ENCODE measurements at places on chromosomes 2 and 18.

DNA sequence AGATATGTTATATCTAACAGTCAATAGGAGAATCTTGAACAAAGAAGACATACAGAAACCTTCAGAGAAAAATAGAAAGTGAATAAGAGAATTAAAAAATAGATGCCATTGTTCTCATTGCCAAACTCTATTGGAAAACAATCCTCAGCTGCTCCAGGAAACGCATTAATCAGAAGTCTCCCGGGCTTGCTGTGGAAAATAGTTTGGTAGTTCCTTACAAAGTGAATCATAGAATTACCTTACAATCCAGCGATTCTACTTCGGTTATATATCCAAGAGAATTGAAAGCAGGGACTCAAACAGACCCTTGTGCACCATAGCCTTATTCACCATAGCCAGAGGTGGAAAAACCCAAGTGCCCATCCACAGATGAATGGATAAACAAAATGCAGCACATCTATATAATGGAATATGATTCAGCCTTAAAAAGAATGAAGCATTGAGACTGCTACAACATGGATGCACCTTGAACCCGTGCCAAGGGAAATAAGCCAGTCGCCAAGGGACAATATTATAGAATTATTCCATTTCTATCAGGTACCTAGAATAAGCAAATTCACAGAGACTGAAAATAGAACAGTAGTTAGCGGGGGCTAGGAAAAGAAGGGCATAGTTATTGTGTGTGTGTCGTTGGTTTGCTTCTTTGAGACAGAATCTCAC, 21.9 kb upstream of the CHRNA1 start:
- DNase-seq = no peak

GRCh38 chr18:71832946-71833617, 711.1 kb downstream of the CBLN2 start:
- no peak for DNase-seq

DNA sequence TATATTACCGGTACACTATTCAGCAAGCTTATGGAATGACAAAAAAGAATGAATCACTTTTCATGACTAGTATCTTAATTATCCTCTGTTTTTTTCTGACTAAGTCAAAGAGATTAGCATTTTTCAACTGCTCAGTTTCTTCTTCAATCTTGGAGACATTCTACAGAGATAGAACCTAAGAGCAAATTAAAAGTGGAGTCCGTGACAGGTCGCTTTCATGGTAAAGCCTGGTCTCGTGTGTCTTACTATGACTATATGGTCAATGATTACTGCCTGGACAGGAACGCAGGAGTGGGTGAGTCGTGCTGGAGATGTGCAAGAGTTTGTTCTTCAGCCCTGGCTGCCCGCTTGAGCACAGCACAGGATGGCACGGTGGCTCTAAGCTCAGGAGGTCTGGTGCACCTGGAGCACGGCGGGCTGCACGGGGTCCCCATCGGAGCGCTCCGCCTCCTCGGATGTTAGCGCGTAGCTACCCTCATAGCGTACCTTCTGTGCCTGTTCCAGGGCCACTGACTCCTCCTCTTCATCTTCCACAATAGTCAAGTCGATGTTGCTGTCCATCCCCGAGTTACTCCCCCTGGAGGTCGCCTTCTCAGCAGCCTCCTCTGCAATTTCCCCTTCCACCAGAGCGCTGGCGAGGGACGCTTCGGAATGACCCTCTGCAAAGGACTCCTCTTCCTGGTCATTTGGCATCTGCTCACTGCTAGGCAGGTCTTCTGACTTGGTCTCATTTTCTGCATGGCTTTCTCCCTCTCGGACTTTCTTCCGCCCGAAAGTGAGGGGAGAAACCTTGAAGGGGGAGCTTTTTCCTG, 11.1 kb downstream of the CAVIN2 start:
- DNase-seq = no peak

DNA sequence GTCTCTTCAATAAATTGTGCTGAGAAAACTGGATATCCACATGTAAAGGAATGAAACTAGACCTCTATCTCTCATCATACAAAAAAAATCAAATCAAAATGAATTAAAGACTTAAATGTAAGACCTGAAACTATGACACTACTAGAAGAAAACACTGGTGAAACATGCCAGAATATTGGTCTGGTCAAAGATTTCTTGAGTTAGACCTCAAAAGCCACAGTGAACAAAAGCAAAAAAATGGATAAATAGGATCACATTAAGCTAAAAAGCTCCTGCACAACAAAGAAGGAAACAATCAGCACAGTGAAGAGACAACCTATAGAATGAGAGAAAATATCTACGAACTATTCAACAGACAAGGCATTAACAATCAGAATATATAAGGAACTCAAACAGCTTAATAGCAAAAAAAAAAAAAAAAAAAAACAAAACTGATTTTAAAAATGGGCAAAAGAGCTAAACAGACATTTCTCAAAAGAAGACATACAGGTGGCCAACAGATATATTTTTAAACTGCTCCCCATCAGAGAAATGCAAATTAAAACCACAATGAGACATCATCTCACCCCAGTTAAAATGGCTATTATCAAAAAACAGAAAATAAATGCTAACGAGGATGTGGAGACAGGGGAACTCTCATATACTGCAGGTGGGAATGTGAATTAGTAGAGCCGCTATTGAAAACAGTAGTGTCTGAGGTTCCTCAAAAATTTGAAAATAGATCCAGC, 66.3 kb downstream of the NCKAP1 start:
- no peak for DNase-seq

DNA sequence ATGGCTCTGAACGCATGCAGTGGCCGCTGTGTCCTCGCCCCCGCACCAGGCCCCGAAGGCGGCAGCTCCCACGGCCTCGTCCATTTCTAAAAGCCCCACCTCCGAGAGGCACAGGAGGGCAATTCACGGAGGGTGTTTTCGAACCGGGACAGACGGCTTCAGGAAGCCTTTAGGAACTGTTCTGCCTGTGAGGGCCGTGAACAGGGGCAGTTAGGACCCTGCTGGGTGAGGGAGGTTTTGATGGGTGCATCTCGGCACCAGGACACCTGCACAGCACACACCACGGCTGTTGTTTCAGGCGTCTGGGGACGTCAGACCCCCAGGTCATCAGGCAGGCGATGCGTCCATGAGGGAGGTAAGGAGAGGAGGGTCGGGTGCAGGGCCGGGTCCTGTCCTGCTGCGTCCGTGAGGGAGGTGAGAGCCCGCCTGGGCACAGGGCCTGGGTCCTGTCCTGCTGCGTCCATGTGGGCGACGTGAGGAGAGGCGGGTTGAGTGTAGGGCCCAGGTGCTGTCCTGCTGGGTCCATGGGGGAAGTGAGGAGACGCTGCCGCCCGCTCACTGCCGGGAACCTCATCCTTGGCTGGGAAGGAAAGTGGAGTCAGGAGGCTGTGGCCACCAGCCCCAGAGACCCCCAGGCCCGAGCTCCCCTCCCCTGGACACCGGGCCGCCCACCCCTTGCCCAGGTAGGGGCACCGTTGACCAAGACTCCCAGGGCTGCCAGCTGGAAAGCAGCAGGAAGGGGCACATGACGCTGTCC, 25.5 kb upstream of the KCNG2 start:
- DNase-seq = no peak

DNA sequence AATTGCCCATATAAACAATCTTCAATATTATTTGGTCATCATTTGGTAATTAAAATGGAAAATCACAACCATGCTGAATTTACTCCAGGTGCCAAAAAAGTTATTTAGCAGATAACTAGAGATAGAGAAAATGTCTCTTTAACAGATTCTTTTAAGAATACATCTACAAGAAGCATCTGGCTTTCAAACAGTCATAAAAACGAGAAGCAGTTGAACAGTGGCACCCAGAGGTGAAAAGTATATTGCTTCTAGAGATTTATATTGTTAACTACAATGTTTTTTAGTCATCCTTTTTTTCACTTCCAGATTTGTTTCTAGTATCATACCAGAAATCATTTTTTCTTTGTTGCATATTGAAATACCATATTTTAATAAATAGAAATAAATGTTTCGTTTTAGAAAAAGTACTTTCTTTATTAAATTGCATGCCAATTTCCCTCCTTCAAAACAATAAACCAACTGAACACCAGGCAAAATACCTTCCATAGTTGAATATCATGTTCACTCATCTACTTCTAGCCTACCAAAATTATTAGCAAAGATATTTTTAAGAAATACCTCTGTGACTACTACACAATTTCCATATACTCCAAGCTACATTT, 65.4 kb upstream of the HNRNPA3 start:
- DNase-seq = no peak

GRCh38 chr2:113124181-113124961, 3.0 kb upstream of the IL1RN start:
- DNase-seq = no peak

- DNase-seq = no peak
These were observed 7.0 kb downstream of the ASIC4 start for GRCh38 chr2:219521066-219521880.

DNA sequence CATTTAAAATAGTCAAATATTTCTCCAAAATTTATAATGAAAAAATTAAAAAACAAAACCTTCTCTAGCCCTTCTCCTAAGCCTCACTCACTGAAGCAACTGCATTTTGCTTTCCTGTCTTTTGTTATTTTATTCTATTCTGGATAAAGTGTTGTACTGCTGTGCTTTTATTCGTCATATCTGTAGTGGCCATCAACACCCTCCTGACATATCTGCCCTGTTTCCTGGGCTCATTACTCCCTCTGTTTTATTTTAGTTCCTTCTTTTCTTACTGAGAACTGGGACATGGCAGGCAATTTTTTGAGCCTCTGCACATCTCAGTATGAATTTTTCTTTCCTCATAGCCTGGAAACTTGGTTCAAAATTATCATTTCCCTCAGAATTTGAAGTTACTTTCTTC, 224.2 kb downstream of the GULP1 start:
- DNase-seq = no peak

- no peak for DNase-seq
These were observed 31.6 kb upstream of the ATG16L1 start for GRCh38 chr2:233219848-233220247.

GRCh38 chr2:30883822-30884221, 76.6 kb upstream of the CAPN13 start:
- no peak for DNase-seq

- DNase-seq = no peak
These were observed 313.1 kb downstream of the PDE11A start for GRCh38 chr2:177759443-177759842.

DNA sequence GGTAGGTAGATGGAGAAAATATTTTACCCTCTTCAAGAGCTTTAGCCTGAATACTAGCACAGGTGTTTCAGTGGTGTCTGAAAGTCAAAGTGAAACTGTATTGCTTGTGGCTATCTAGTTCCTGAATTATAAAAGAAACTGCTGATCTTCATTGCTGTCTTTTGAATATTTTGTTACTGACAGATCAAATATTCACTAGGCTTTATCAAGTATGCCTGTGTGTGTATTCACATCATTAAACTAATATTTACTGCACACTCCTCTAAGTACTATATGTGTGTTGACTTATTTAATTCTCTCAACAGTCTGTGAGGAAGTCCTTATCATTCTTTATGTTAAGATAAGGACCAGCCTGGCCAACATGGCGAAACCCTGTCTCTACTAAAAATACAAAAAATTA, 139.6 kb downstream of the SOCS6 start:
- DNase-seq = no peak

DNA sequence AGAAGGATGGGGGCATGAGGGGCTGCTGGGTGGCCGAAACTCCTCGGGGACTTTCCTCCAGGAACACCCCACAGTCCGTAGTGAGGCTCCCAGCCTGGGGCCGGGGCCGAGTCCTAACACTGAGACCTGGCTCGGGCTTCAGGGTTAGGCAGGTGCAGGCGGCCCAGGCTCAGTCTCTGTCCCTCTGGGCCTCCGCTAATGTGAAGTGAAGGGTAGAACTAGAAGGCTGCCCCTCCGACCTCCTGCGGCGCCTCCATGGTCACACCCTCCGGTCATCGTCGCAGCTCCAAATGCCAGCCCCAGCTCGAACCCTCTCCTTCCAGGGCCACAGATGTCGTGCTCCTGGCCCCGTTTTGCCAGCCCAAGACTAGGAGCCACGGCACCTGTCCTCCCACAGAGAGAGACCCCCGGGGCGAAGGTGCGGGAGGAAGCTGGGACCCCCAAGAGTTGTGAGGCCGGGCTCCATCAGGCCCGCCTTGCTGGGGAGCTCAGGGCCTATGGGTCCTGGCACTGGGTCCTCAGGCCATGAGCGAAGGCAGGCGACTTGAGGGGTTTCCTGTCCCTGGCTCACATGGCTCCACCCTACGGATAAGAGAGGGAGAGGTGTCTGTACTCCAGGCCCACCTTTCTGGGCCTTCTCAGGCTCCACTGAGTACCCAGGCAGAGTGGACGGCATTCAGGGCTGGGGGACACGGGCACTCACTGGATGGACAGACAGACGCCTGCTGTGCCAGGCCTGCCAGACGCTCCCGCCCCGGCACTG, 797 bp downstream of the ANO7 start:
- DNase-seq = no peak

- DNase-seq = no peak
These were observed 64.0 kb downstream of the ARHGAP25 start for GRCh38 chr2:68798569-68798968.

DNA sequence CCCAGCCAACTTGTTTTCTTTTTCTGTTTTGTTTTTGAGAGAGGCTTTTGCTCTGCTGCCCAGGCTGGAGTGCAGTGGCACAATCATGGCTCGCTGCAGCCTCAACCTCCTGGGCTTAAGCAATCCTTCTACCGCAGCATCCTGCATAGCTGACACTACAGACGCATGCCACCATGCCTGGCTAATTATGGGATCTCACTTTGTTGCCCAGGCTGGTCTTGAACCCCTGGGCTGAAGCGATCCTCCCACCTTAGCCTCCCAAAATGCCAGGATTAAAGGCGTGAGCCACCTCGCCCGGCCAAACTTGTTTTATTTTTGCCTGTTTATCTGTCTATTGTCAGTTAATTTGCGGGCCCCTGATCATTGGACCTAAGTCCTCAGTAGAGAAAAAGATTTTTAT, 61.6 kb upstream of the MSH6 start:
- no peak for DNase-seq

DNA sequence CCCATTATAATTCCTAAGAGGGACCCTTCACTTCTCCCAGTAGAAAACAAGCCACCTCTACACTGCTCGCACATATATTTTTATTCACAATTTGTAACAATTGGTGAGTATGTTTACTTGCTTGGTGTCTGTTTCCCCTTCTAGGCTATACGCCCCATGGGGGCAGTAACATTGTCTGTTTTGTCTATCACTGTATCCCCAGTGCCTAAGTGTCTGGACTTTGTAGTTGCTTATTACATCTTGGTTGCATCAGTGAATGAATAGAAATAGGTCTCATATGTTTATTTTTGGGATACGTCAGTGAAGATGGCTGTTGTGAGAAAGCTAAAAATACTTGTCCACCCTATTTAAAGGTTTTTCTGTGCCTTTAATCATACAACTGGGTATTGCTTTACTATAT, 87.4 kb upstream of the ITGB6 start:
- DNase-seq = no peak

- DNase-seq = no peak
These were observed 53.9 kb upstream of the CTAGE1 start for GRCh38 chr18:22471546-22472131.

DNA sequence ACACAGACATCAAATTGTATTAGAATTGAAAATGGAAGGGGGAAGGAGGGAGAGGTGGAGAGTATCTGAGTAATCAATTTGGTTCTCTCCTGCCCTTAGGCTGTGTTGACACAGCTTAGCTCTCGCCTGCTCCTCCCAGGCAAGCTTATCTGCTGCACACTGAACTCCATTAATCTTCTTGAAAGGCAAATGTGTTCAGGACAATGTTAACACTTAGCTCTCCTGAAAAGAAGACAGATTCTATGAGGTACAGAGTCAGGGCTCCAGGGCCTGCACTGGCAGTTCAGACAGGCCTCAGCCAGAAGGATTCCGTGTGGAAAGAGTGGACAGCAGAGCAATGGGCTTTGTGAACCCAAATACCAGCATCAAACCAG, 430.0 kb upstream of the TNP1 start:
- no peak for DNase-seq

- DNase-seq = no peak
These were observed 33.7 kb downstream of the MREG start for GRCh38 chr2:215979620-215980019.

Measured in uterus (tissue), 4 donors.